ENCODE measurements at places on chromosomes 4 and X. TPM values are rescaled to one million over a fixed set of nuclear protein-coding genes. Genes with fewer than 3 reads are reported as not detected.

Gene GBA3
- total RNA-seq = not detected

Gene BEX1
- 81.4 TPM for total RNA-seq

Gene SLC6A14
- total RNA-seq = not detected

Gene VCX
- not detected for total RNA-seq

Gene IGSF1
- total RNA-seq = 13.4 TPM

Gene GPRIN3
- 0.44 TPM for total RNA-seq

Gene PNMA5
- total RNA-seq = 0.22 TPM

Gene PTTG2
- not detected for total RNA-seq

Gene MPP1
- 12.5 TPM for total RNA-seq

Gene LDOC1
- total RNA-seq = 16.8 TPM

Gene CORIN
- 0.07 TPM for total RNA-seq

Gene HS3ST1
- total RNA-seq = 0.17 TPM

Gene NPY1R
- total RNA-seq = 1.7 TPM

Gene ADGRG2
- 7.8 TPM for total RNA-seq

Gene CT45A6
- not detected for total RNA-seq

Gene RHOXF2B
- not detected for total RNA-seq

Gene PDGFRA
- total RNA-seq = 10.8 TPM

Gene GPR173
- 3.4 TPM for total RNA-seq

Gene UGT2B10
- total RNA-seq = not detected

Gene TEX11
- 0.37 TPM for total RNA-seq

Gene TMEM271
- total RNA-seq = 0.41 TPM

Gene MAGEE2
- total RNA-seq = not detected

Measured in H7 (cell line).